ENCODE measurements at places on chromosomes 7 and 10.

DNA sequence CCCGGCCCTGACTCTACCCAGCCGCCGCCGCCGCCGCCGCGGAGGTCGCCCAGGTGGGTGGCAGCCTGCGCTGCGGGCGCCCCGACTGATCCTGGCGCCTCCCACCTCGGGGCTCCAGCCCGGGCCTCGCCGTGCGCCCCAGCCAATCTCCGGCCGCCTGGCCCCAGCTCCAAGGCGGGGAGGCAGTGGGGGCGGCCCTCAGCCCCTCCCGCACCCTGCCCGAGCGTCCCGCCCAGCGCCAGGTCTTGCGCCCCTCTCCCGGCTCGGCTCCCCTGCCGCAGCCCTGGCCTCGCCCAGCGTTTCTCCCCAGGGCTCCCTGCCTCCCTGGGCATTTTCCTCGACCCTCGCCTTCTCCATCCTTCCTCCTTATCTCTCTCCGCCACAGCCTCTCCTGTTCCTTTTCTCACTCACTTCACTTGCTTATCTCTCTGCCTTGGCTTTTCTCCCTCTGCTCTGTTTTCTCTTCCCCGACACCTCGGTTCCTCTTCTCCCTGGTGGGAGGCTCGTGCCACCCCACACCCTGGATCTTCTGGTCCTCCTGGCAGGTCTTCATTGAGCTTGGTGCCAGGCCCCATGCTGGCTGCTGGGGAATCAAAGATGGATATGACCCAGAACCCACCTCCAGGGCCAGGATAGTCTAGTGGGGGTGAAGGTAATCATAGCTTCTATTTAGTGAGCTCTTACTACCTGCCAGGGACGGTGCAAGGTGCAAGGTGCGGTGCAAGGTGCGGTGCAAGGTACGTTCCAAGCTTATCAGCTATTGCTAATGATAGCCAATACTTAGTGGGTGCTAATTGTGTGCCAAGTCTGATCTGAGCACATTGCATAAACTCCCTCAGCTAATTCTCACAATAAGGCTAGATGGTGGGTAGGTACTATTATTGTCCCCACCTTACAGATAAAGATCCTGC, at the start of gene SFRP5:
SFRP5 (minus strand) TSS at position 87 of the 911 bp plus-strand sequence. CDS start 166 bp downstream, outside the sequence.
- no peak for DNase-seq

GRCh38 chr10:9302140-9302746, 1247.8 kb downstream of the GATA3 start:
- DNase-seq, result no peak

DNA sequence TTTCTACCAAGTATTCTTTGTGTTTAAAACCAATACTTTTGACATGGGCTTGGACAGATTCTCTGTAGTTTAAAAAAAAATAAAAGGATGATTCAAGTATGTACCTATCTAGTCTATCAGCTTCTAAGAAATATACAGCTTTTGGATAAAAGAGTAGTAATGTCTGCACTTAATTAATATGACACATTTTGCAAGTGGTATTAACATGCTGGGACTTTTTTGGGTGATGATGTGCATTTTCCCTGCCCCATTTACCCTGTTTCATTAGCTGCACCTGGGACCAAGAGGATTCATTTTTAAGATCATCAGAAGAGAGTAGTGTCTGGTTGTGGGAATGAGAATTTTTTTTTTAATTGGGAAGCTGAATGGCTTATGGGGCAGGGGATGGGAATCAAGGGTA, 236.2 kb upstream of the KLF14 start:
- DNase-seq, result no peak

- DNase-seq, result no peak
Measured at GRCh38 chr7:87328281-87328680, 17.2 kb upstream of the CROT start.

DNA sequence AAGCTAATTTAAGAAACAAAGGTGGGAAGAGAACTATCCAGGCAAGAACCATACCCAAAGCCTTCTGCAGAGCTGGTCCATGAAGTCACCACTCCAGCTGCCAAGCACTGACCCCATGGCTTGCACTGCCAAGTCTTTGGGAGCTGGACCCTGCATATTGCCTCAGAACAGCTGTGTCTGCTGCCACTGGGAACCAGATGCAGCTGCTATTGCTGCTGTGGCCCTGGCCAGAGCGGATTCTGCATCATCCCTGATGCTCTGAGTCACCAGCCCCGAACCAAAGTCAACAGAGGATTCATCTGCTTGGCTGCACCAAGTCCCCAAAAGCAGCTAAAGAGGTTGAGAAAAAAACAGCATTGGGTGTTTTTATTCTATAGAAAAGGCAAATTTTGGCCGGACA, 39.2 kb upstream of the GSAP start:
- no peak for DNase-seq

DNA sequence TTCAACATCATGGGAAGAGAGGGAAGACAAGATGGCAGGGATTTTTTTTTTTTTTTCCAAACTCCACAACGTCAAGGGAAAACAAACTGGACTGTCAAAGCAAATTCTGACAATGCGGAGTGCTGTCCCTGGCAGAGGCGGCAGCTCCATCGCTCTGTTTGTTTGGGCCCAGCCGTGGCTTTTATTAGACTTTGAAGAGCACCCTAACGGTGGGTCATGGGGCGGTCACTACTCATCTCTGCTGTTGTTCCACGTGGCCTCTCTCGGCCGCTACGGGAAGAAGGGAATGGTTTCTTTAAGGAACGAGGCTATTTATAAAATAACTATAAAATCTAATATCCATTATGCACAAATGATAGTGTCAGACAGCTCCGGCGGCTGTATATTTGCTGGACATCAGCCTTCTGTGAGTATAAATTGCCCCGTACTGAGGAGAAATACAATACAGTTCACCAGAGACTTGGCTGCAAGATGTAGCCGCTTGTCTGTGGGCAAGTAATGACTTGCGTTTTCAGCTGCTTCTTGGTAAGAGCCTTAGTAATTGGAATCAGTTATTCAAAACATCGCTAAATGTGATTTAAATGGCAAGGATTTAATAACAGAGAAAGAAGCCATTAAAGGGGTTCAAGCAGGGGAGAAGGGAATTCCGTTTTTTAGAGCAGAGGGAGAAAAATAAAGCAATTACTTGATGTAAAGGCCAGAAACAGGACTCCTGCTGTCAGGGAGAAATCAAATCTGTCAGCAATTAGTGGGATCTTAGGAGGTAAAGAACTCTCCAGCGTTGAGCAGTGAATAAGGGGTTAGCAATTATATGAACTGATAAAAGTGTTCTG, 61.7 kb upstream of the RAB11FIP2 start:
- DNase-seq, result no peak

DNA sequence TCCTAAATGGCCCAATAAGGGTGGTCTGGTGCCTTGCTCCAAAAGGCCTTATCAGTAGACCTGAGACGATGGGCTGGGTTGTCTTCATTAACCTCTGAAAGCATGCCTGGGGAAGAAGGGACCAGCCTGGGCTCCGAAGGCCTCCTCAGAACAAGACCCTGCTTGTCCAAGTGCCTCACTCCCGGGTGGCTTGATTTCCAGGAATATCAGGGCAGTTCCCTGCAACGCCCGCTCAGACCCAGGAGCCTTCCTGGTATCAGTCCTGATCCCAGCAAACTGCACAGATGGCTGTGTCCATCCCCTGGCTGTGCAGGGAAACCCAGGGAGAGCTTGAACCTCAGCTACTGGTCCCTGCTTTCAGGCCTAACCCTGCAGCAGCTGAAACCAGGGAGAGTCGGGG, 49.9 kb upstream of the CUX1 start:
- DNase-seq, result no peak

DNA sequence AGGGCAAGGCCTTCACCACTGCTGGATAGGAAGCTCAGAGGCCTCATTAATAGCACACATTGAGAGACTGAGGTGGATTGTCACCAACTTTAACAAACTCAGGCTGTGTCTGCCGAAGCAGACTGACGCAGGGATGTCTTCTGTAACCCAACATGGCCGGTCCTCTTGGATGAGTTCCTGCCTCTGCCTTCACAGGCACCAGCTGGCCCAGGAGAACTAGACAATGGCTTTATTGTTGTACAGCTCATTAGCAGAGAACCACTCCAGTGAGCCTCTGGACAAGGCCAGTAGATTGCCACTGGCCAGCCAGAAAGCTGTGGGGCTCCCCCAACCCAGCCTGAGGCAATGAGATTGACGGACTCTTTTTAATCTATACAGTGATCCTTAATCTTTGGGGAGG, 9.4 kb downstream of the NODAL start:
- no peak for DNase-seq

DNA sequence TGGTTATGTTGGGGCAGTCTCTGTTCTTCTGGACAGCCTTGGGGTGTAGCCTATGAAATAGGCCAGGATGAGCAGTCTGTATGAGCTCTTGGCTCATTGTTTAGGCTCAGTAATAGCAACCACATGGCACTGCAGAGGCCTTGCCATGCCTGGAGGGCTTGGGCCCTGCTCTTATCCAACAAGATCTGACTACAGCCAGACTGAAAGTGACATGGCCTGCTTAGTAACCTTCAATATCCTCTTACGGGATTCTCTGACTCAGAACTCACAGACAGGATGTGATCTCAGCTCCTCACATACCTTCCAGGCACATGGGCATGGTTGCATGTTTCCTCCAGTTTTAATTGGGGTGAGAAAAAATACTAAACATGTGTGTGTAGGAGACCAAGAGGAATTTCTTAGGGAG, 289.3 kb downstream of the PTEN start:
- DNase-seq, result no peak

DNA sequence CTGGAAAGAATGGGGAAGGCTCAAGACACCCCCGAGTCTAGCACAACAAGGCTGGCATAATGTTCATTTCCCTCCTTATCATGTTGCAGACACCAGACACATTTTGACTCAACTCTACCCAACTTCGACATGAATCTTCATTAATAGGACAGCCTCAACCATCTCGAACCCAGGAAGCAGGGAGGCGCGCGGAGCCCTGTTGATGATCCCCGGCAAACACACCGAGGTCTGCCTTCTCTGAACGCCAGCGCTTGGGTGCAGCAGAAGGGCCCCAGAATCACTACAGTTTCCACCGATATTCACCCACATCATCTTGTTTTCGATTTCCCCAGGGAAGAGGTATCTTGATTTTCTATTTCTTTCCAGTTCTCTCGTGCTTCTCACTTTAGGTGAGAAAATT, 563.6 kb downstream of the TCERG1L start:
- no peak for DNase-seq

- DNase-seq, result no peak
Measured at GRCh38 chr7:37216923-37217322, 231.7 kb downstream of the ELMO1 start.

- no peak for DNase-seq
Measured at GRCh38 chr7:35550831-35551230, 144.1 kb downstream of the HERPUD2 start.

DNA sequence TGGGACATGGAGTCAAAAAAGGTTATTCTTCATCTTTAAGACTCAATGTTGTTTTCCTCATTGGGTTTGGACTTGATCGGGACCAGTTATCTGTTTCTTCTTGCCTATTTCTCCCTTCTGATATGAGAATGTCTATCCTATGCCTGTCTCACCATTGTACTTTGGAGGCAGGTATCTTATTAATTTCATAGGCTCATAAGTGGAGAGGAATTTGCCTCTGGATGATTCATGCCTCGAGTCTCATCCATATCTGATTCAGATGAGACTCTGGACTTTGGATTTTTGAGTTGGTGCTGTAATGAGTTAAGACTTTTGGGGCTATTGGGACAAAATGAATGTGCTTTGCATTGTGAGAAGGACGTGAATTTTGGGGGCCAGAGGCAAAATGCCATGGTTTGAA, 36.2 kb upstream of the CCDC7 start:
- DNase-seq, result no peak

GRCh38 chr10:55410415-55410885, 609.4 kb upstream of the PCDH15 start:
- no peak for DNase-seq

GRCh38 chr7:83857691-83858090, 208.8 kb upstream of the SEMA3E start:
- no peak for DNase-seq

GRCh38 chr7:88042157-88042556, 108.1 kb downstream of the ADAM22 start:
- DNase-seq, result no peak

DNA sequence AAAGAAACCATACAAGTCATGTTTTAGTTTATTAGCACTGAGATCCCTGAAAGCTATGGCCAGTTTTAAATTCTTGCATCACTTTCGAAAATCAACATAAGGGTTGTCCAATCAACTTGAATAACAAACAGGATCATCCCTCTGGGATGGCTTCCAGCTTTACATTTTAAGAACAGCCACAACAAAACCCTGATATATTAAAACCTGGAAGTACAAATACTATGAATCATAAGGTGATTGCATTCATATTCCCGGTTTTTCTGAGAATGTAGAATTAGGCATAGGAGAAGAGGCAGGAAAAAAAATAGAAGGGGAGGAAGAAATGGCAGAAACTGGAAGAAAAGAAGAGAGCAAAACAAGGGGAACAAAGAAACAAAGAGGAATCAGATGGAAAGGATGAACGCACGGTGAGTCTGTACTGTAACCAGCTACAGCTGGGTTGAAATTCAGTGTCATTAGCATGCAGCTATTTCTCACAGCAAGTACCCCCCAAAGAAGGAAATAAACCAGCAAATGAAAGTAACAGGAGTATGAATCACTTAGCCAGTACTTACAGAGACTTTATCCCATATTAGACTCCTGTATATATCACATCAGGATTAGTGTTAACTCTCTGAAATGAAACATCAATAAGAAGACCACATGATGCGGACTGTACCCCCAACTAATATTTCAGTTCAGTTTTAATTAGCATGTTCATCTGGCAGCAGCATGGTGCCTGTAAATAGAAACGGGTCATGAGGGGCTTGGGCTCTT, 301.3 kb downstream of the RNLS start:
- no peak for DNase-seq

DNA sequence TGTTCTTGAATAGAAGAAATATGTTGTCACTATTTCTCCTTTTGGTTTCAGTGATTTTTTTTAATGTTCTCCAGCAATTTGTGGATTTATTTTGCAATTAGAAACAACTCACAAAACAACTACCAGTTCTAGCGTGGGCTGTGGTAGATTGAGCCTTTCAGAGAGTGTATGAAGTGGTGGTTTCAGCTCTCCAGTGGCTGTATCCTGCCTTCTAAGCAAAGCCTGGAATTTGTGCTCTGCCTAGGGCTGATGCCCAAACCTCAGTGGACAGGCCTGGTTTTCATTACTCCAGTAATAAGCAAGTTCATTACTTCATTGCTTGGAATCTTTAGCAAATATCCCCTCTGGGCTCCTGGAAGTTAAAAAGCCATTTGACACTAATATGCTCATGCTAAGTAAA, 35.9 kb downstream of the APBB1IP start:
- no peak for DNase-seq

Measured in T-helper 2 cell (primary cell).